ENCODE measurements at places on chromosomes 12 and 14. TPM values are rescaled to one million over a fixed set of nuclear protein-coding genes. Genes with fewer than 3 reads are reported as not detected.

The GDF3 gene
- total RNA-seq, result not detected

The OR4K17 gene
- total RNA-seq, result not detected

The SYNDIG1L gene
- total RNA-seq, result not detected

The RNASE4 gene
- total RNA-seq, result 137 TPM

The SYT1 gene
- total RNA-seq, result 1.8 TPM

The CCDC177 gene
- not detected for total RNA-seq

The TGM1 gene
- total RNA-seq, result 13.5 TPM
